Caco-2 (cell line): ENCODE measurements at places on chromosomes 6 and 20. TPM values are rescaled to one million over a fixed set of nuclear protein-coding genes. Genes with fewer than 3 reads are reported as not detected.
A peak's percentile ranks its signal among the peaks of the same experiment; 100 is the strongest.

- peak; percentile 35 for DNase-seq
- peaks cover 2% of the 10 kb centered on the region; the same call in 1 of the 2 replicates for H3K36me3 ChIP-seq
- H3K4me3 ChIP-seq = peak overlapping the region; percentile 98
- no peaks in the 10 kb centered on the region for H3K27me3 ChIP-seq
- peak overlapping the region; percentile 52 for H3K27ac ChIP-seq
Observed at GRCh38 chr20:45405571-45406259, 2.4 kb upstream of the DBNDD2 start.

GRCh38 chr20:17806739-17807441 lies 107.1 kb downstream of the BANF2 start:
- no peak for DNase-seq
- H3K4me1 ChIP-seq = peaks cover 9% of the 10 kb centered on the region; the same call in 1 of the 2 replicates
- H3K4me3 ChIP-seq = no peak overlapping the region
- no peaks in the 10 kb centered on the region for H3K36me3 ChIP-seq

GRCh38 chr20:14333721-14334120 lies 3.7 kb downstream of the FLRT3 start:
- H3K36me3 ChIP-seq = no peaks in the 10 kb centered on the region; the same call in 1 of the 2 replicates
- no peaks in the 10 kb centered on the region for H3K27me3 ChIP-seq
- peak overlapping the region; percentile 10; the same call in 1 of the 2 replicates for H3K4me3 ChIP-seq
- H3K27ac ChIP-seq = peak overlapping the region; percentile 69
- DNase-seq = no peak

DNA sequence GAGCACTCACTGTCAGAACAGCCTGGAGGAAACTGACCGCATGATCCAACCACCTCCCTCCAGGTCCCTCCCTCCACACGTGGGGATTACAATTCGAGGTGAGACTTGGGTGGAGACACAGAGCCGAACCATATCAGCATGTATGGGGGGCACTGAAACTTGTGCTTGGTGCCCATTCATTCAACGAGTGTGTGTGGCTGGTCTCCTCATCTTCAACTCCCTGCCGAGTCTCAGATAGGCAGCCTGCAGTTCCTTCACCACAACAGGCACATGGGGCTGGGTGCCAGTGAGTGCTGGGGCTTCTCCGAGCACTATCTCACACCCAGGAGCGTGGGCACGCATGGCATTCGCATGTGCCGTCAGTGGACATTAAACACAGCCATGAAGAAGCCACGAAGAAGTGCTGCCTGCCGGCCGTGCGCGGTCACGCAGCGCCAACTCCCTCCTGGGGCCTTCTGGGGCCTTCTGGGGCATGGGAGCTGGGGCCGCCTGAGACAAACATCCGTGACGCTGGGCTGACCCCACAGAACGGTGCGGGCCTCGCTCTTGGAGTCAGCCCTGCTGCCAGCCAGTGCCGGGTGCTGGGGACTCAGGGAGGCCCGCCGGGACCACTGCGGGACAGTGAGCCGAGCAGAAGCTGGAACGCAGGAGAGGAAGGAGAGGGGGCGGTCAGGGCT lies 714 bp upstream of the RTEL1 start:
- H3K27me3 ChIP-seq = no peaks in the 10 kb centered on the region
- H3K36me3 ChIP-seq = no peaks in the 10 kb centered on the region; the same call in 1 of the 2 replicates
- H3K4me1 ChIP-seq = peaks cover 10% of the 10 kb centered on the region
- peak overlapping the region; percentile 77 for H3K27ac ChIP-seq

Gene GSTA5
- total RNA-seq = not detected in 2 replicates

- no peaks in the 10 kb centered on the region for H3K27me3 ChIP-seq
- DNase-seq = no peak
Observed at GRCh38 chr20:36162272-36162966, 7.9 kb downstream of the EPB41L1 start.

DNA sequence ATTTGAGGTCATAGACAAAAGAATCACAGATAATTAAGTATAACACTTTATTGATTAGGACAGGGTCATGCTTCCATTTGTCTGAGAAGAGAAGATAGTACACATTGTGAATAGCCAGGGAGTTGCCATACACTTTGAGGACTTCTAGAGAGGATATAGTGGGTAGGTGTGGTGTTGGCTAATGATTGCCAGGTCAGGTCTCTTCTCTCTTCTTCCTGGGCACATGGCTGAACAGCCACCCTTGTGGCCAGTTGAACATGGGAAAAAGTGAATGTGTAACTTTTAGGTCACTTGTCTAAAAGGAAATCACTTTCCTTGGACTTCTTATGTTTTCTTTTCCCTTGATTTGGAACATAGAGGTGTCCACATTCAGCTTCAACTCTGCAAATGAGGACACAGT lies 772.1 kb upstream of the MAP3K7 start:
- no peak overlapping the region for H3K4me3 ChIP-seq
- H3K27me3 ChIP-seq = no peaks in the 10 kb centered on the region
- no peak for DNase-seq

GRCh38 chr6:122432816-122433215 lies 33.4 kb downstream of the HSF2 start:
- no peak overlapping the region for H3K27ac ChIP-seq
- H3K4me1 ChIP-seq = no peaks in the 10 kb centered on the region
- no peak for DNase-seq
- H3K36me3 ChIP-seq = no peaks in the 10 kb centered on the region; the same call in 1 of the 2 replicates
- H3K4me3 ChIP-seq = no peak overlapping the region
- H3K27me3 ChIP-seq = no peaks in the 10 kb centered on the region

GRCh38 chr6:140571145-140571544 lies 1196.7 kb upstream of the CITED2 start:
- no peaks in the 10 kb centered on the region for H3K27me3 ChIP-seq
- no peaks in the 10 kb centered on the region for H3K4me1 ChIP-seq
- DNase-seq = no peak
- no peak overlapping the region for H3K27ac ChIP-seq

DNA sequence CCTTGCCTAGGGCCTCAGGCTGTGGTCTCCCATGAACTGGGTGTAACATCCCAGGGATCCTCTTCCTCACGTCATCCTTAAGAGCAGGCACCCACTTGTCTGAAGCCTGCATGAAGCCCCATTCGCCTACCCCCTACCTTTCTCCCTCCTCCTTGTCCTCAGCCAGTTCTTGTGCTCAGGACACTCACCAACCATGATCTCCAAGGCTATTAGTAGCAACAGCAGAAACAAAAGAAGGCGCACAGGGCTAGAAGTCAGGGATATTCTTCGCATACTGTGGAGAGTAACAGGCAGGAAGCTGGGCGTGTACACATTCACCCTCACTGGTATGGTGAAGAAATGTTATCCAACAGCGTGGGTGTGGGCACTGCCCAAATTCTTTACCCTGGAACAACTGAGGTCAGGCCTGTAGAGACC lies 7.3 kb downstream of the RAET1E start:
- H3K4me1 ChIP-seq = no peaks in the 10 kb centered on the region
- no peaks in the 10 kb centered on the region for H3K36me3 ChIP-seq
- H3K4me3 ChIP-seq = no peak overlapping the region
- no peak for DNase-seq
- no peak overlapping the region for H3K27ac ChIP-seq

DNA sequence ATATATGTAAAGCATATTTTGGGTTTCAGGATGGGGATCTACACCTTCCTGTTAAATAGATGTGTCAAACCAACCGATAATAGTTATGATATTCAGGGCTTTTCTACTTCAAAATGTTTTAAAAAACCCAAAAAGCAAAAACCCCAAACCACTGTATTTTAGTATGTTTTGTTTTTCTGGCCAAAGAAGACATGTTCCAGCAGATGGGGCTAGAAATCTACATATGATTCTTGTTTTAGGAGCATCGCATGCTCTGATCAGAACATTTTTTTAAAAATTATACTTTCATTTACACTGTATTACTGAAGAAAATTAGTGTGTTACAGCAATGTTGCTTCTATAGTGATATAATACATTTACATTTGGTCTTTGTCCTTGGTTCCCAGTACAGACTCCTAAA lies 11.0 kb downstream of the RMND1 start:
- DNase-seq = no peak
- H3K4me1 ChIP-seq = peaks cover 45% of the 10 kb centered on the region
- H3K36me3 ChIP-seq = no peaks in the 10 kb centered on the region; the same call in 1 of the 2 replicates
- no peak overlapping the region for H3K4me3 ChIP-seq
- no peaks in the 10 kb centered on the region for H3K27me3 ChIP-seq

GRCh38 chr6:163250116-163250515 lies 164.4 kb upstream of the QKI start:
- no peak overlapping the region for H3K27ac ChIP-seq
- no peaks in the 10 kb centered on the region for H3K27me3 ChIP-seq
- DNase-seq = no peak
- no peaks in the 10 kb centered on the region for H3K36me3 ChIP-seq
- H3K4me3 ChIP-seq = no peak overlapping the region

GRCh38 chr6:24720131-24720603 lies 1.2 kb upstream of the C6orf62 start:
- H3K4me1 ChIP-seq = no peaks in the 10 kb centered on the region
- no peaks in the 10 kb centered on the region for H3K27me3 ChIP-seq
- peak overlapping the region; percentile 92 for H3K4me3 ChIP-seq

Gene HLA-DPB1
- not detected in 2 replicates for total RNA-seq

Gene EYS
- total RNA-seq = not detected in 2 replicates

Gene POFUT1
- total RNA-seq = 148 and 158 TPM in 2 replicates

GRCh38 chr20:5030348-5031205 lies 29.3 kb upstream of the SLC23A2 start:
- peaks cover 33% of the 10 kb centered on the region for H3K4me1 ChIP-seq
- H3K27ac ChIP-seq = peak overlapping the region; percentile 13
- no peak for DNase-seq
- H3K27me3 ChIP-seq = no peaks in the 10 kb centered on the region
- H3K4me3 ChIP-seq = no peak overlapping the region

DNA sequence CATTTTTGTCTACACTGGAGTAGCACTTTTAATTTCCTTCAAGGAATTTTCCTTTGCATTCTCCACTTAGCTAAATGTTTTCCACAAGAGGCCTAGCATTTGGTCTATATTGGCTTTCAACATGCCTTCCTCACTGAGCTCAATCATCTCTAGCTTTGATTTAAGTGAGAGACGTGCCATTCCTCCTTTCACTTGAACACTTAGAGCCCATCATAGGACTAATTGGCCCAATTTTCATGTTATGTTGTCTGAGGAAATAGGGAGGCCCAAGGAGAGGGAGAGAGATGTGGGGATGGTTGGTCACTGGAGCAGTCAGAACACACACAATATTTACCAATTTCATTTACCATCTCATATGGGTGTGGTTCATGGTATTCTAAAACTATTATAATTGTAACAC lies 645.0 kb downstream of the PRKN start:
- no peak overlapping the region for H3K27ac ChIP-seq
- H3K27me3 ChIP-seq = no peaks in the 10 kb centered on the region
- no peaks in the 10 kb centered on the region for H3K4me1 ChIP-seq
- no peak overlapping the region for H3K4me3 ChIP-seq

DNA sequence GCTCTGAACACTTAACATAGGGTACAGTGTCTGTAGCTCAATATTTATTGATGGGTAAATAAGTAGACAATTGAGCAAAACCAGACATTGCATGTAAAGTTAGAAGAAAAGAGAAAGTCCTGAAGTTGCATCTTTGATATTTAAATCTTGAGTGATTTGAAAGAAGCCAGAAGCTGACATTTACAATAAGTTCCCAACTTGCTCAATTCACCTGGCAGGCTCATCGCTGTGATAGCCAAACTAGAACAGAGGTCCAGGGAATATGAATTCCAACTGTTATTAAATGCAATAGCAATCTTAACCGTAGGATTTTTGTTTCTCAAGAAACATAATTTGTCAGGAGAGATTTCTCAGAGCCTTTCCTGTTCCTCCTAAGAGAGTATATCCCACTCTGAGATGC lies 65.9 kb upstream of the EDN1 start:
- no peak overlapping the region for H3K4me3 ChIP-seq
- no peaks in the 10 kb centered on the region for H3K27me3 ChIP-seq
- no peak for DNase-seq
- peaks cover 14% of the 10 kb centered on the region for H3K4me1 ChIP-seq
- H3K27ac ChIP-seq = no peak overlapping the region

GRCh38 chr20:57040466-57040865 lies 226.0 kb downstream of the BMP7 start:
- no peaks in the 10 kb centered on the region for H3K4me1 ChIP-seq
- no peaks in the 10 kb centered on the region for H3K36me3 ChIP-seq
- no peak for DNase-seq
- no peak overlapping the region for H3K4me3 ChIP-seq
- no peak overlapping the region for H3K27ac ChIP-seq

GRCh38 chr6:71822625-71823024 lies 63.7 kb upstream of the RIMS1 start:
- no peaks in the 10 kb centered on the region for H3K4me1 ChIP-seq
- no peaks in the 10 kb centered on the region for H3K36me3 ChIP-seq
- H3K27ac ChIP-seq = no peak overlapping the region
- H3K27me3 ChIP-seq = no peaks in the 10 kb centered on the region

Gene NOX3
- not detected in 2 replicates for total RNA-seq

DNA sequence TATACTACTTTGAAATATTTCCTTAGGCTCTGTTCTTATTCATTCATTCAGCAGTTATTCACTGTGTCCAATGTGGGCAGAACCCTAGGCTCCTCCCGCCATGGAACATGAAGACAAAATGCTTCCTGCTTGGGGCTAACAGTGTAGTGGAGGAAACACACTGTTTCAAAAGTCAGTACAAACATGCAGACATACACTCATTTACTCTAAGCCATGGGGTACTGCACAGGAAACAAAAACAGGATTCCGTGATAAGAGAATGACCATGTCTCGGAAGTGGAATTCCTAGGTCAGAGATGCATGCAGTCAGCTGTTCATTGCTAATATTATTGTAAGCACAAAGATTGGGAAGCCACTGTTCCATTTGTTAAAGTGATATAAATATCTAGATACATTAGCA lies 18.4 kb upstream of the FAM209A start:
- H3K27ac ChIP-seq = no peak overlapping the region
- no peaks in the 10 kb centered on the region for H3K4me1 ChIP-seq
- no peaks in the 10 kb centered on the region for H3K36me3 ChIP-seq
- no peak overlapping the region for H3K4me3 ChIP-seq
- H3K27me3 ChIP-seq = no peaks in the 10 kb centered on the region
- no peak for DNase-seq

DNA sequence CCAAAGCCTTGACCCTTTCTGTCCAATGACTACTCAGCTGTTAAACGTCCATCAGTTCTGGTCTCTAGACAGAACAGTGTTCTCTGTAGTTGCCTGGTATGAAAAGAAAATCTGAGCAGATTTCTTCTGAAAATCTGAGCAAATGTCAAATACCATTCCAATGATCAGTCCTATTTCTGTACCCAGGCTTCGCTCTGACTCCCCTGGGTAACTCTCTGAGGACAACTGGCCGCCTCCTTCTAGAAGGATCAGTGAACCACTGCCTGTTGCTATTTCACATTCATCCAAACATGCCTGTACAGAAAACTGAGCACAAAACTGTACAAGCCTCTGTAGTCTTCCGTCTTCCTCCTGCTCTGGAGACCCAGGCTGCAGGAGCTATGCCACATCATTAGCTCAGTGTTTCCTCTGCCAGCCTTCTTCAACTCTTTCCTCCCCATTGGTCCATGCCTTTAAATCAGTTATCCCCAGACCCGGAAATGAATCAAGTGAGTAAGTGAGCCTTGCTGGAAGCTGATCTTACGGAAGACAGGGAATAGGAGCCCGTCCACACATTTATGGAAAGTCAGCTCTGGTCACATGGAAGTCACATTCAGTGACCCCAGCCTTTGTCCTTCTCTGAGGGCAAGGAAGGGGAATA lies 63.3 kb downstream of the DAAM2 start:
- no peaks in the 10 kb centered on the region for H3K27me3 ChIP-seq
- no peaks in the 10 kb centered on the region for H3K36me3 ChIP-seq
- DNase-seq = no peak
